NCI-H2107 (cell line): ENCODE measurements at places on chromosomes 11 and 22.
A peak's percentile ranks its signal among the peaks of the same experiment; 100 is the strongest.

GRCh38 chr11:44364596-44364995 lies 54.7 kb upstream of the ALX4 start:
- DNase-seq, result no peak

- no peak for DNase-seq
Measured at GRCh38 chr11:113828191-113828590, 47.2 kb downstream of the USP28 start.

- no peak for DNase-seq
Measured at GRCh38 chr11:64533501-64533900, 57.5 kb upstream of the SLC22A12 start.

DNA sequence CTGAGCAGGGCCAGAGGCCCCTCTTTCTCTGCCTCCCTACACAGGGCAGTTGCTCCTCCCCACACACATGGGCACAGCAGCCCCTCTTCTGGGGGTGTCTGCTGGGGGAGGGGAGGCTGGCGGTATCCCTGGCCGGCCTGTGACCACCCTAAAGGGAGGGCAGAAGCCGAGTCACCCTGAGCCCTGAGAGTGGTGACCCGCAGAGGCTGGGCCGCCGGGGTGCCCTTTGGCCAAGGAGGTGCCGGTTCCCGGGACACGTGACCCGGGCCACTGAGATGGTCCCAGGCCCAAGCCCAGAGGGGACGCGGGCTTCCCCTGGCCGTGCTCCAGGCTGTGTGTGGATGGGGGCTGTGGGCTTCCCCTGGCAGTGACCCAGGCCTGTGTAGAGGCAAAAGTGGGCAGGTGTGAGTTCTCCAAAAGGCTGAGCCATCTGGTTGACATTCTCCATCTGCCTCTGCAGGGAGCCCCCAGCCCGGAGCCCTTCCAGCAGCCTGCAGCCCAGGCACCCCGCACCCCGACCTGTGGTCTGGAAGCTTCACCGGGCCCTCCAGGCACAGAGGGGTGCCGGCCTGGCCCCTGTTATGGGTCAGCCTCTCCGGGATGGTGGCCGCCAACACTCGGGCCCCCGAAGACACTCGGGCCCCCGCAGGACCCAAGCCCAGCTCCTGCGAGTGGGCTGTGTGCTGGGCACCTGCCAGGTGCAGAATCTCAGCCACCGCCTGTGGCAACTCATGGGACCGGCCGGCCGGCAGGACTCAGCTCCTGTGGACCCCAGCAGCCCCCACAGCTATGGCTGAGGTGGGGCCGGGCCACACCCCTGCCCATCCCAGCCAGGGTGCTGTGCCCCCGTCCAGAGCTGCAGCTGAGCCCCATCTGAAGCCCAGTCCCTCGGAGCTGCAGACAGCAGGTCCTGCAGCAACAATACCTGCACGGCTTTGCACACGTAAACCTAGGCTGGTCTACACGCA lies 1.0 kb downstream of the ADM2 start:
- no peak for DNase-seq

- DNase-seq, result no peak
Measured at GRCh38 chr22:47225931-47226633, 463.6 kb downstream of the TBC1D22A start.

DNA sequence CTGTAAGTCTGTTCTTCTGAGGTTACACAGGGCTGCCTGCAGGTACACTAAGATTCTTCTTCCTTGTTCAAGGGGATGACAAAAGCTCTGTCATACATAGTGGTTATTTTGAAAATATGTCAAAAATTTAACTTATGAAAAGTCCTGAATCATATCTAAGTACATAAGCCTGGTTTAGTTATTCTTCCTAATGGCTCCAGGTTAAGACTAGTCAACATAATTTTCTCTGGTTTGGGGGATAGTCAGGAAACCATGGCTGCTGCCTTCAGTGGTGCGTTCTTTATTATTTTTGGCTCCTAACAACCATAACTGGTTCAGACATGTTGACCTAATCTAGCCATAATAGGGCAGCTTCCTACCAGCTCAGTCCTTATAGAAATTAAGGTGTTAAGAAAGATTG lies 257.4 kb upstream of the DDI1 start:
- no peak for DNase-seq

- DNase-seq, result no peak
Measured at GRCh38 chr22:30246814-30247376, 336 bp upstream of the LIF start.

DNA sequence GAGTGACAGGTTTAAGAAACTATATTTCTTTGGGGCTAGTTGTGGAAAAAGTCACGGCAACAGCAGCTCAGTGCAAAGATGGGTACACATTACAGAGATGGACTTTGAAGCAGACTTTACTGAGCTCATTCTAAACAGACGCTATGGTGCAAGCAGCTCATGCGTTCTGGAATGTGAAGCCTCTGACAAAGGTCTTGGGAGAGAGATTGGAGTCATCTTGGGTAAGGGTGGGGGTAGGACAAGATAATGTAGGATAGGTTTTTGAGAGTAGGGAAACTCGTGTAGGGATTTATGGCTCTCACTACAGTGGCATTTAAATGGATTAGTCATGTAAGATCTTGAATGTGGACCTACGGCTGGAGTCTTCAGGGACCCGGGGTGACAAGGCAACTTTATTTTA lies 36.2 kb upstream of the CLMP start:
- no peak for DNase-seq

- peak; percentile 24 for DNase-seq
Measured at GRCh38 chr11:2196970-2197770, 25.6 kb upstream of the TH start.

- no peak for DNase-seq
Measured at GRCh38 chr11:94897330-94897768, 76.0 kb downstream of the CWC15 start.

- DNase-seq, result no peak
Measured at GRCh38 chr22:38549101-38549894, 20.7 kb downstream of the DMC1 start.

DNA sequence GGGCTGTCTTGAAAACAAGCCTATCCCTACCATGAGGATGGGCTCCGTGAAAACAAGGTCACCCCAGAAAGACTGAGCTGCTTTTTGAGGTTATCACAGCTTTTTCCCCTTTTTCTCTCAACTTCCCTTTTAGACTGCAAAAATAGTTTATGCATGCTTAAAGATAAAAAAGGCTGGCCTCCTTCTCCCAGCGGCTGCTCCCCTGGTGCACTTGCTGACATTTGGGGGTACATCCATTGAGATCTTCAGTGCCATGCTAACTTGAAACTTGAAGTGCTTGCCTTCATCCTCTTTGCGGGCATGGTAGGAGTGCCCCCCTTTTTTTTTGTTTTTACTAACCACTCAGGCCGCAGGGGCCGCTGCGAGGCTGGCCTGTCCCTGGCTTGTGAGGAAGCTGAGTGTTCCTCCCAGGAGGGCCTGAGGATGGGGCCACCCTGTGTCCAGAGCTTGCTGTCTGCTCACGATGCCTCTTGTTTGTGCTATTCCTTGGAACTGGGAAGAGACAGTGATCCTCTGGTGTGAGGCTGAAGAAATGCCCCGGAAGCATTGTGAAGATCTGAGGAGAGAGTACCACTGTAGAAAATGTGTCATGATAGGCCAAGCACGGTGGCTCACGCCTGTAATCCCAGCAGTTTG lies 2.2 kb downstream of the TANGO2 start:
- DNase-seq, result no peak

- DNase-seq, result no peak
Measured at GRCh38 chr11:5691964-5692361, 2.4 kb downstream of the TRIM22 start.

DNA sequence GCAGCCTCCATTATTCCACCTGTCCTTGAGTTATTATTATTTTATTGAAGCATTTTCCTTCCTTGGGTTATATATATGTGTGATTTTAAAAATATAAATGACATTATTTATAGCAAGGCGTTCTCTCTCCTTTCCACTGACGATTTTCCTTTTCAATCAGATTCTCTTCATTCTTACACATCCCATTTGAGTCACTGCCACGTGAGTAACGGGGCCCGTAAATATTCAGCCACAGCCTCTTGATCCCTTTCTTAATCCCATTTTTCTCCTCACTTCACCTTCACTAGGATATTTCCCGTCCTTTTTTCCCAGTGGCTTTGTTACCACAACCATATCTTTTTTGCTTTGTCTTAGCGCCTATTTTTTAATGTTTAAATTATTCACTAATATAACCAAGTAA lies 396.2 kb downstream of the NTM start:
- no peak for DNase-seq

- DNase-seq, result no peak
Measured at GRCh38 chr11:133563505-133564025, 31.3 kb upstream of the OPCML start.

- peak; percentile 75 for DNase-seq
Measured at GRCh38 chr22:49295465-49295743, 532.3 kb downstream of the BRD1 start.

- DNase-seq, result no peak
Measured at GRCh38 chr22:50361688-50362087, 18.6 kb downstream of the PPP6R2 start.

DNA sequence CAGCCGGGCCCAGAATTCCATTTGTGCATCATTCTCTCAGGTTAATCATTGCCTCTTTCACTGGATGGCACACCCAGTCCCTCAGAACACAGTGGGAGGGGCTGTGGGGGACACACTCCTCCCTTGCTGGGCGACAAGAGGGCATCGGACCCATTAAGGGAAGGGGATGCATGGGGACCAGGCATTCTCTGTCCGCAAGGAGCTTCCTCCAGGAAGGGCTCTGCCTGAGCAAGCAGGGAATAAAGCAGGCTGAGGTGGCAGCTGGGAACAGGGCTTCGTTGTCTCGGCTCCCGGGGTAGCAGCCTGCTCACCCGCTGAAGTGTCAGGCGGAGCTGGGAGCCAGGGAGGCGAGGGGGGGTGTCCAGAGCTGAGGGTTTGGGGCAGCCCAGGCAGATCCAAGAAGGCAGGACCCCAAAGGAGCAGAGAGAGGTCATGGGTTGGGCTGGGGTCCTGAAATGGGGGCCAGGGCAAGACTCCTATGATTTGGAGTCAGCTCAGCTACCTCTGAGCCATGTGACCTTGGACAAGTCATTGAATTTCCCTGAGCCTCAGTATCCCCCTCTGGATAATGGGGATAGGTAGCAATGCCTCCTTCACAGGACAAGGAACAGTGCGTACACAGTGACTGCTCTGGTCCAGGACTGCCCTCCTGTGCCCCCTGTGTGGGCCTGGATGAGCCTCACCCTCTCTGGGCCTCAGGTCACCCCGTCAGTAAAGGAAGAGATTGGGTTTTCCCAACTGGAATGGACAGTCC lies 1.4 kb downstream of the GAL3ST1 start:
- DNase-seq, result no peak

GRCh38 chr11:92484570-92484969 lies 260.0 kb downstream of the FAT3 start:
- no peak for DNase-seq

GRCh38 chr11:77424644-77425043 lies 49.2 kb downstream of the PAK1 start:
- DNase-seq, result no peak

DNA sequence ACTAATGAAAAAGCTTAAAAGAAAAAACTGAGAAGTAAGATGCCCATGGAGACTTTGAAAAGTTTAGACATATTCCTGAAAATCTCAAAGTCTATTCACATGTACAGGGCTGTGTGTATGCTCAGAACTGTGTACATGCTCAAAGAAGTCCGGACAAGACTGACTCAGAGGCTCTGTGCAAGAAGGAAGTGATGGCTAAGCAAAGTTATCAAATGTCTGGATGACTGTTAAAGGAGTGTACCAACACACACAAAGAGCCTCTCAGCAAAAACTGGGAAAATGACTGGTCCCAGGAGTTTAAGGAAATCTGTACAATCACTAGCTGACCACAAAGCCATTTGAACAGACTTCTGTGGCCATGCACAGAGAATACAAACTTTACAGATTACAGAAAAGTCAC lies 33.1 kb upstream of the ARHGAP32 start:
- no peak for DNase-seq

GRCh38 chr22:50138988-50139387 lies 31.5 kb upstream of the PANX2 start:
- DNase-seq, result no peak

DNA sequence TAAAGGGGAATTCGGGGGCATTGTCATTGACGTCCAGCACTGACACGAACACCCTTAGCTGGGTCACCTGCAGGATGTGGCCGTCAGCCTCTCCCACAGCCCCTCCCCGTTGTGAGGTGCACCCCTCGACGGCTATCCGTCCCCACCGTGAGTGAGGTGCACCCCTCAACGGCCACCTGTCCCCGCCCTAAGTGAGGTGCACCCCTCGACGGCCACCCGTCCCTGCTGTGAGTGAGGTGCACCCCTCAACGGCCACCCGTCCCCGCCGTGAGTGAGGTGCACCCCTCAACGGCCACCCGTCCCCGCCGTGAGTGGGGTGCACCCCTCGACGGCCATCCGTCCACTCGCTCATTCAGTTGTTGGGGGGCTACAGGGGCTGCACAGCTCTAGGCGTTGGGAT lies 2.9 kb downstream of the CDHR5 start:
- DNase-seq, result no peak

GRCh38 chr11:119472856-119473222 lies 49.9 kb upstream of the THY1 start:
- no peak for DNase-seq

DNA sequence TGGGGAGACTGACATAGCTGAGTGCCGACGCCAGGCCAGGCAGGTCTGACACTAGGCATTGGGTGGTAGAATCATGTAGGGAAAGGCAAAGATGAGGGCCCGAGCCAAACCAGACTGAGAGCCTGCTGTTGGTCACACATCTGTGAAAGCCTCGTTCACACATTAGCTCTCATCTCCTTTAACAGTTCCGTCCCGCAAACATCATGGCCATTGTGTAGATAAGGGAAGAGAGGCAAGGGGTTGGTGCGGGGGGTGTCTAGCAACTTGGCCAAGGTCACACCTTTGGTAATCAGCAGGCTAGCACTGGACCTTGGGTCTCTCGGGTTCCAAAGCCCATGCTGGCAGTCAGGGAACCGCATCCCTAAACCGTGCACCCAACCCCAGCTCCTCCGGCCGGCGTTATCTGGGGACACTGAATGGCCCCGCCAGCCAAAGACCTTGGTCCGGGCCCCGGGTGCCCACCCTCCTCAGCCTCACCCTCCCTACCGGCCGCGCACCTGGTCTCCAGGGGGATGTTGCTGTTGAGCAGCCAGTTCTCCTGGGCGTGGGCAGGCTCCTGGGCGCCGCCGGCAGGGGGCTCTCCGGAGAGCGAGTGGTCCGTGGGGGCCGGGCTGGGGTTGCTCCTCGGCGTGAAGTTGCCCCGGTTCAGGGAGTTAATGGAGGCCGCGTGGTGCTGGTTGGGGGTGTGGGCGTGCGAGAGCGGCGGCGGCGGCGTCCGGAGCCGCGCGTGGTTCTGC lies 328.3 kb upstream of the NARS2 start:
- DNase-seq, result no peak
